GM06990 (cell line): ENCODE measurements at places on chromosomes 2 and 18.

- DNase-seq = peak; percentile 80
These were observed 27.0 kb downstream of the DNMT3A start for GRCh38 chr2:25314514-25315315.

DNA sequence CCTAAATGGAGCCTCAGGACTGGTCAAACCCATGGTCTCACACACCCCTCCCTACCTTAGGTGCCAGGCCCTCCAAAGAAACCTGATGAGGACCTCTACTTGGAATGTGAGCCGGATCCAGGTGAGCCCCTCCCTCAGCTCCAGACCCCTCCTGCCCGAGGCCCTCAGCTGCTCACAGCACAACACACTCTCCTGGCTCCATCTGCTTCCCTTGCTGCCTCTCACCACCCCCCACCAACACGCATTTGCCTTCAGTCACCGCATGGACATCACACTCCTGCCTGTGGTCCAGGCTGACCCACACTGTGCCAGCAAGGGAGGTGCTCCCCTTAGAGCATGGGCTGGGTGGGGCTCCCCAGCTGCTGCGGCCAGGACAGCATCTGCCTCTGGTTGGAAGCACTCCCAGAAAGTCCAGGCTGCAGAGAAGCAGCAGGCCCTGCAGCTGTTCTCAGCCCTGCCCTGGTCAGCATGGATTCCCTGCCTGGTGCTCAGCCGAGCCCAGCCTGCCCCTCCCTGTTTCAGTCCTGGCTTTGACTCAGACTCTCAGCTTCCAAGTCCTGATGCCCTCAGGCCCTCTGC, 15.1 kb downstream of the SH2D6 start:
- DNase-seq = no peak

DNA sequence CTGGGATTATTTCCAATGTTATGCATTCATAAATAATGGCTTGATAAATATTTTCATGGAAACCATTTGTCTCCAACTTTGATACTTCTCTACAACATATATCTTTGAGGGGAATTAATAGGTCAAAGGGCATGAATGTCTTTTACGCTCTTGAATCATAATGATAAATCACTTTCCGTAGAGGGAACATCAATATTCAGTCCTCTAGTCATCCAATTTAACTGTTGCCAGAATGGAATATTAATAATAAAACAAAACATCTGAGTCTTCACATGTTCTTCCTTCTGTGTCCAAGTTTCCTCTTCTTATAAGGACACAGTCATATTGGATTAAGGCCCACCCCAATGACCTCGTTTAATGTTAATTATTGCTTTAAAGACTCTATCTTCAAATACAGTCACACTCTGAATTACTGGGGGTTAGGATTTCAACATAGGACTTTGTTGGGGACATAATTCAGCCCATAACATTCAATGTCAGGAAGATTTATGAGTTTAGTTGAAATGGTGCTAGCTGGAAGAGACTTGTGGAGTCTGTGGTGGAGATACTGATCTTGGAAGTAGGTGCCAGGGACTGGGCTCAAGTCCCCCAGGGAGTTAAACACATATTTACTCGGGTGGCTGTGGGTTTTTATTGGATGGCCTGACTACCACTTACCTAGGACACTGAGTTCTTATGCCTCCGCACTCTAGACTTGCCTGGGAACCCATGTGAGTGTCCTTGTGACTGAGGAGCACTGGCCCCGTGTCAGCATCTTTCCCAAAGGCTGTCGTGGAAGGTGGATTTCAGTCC, 85.0 kb upstream of the SEC11C start:
- DNase-seq = no peak

DNA sequence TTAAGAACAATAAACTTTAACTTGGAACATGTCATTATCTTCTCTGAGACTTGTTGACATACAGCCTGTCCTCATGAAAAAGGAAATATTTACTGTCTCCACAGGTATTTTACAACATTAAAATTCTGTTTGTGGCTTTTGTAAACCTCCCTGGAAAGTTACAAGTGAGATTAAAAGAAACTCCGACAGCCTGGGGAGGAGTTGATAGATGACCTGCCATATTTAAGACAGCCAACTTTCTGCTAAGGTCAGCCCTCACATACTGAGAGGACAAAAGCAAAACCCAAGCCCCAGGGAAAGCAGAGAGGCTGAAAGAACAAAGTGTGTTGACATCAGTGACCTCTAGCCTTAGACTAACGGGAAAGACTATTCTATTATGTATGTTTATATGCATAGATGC, 350.2 kb downstream of the RIT2 start:
- no peak for DNase-seq

DNA sequence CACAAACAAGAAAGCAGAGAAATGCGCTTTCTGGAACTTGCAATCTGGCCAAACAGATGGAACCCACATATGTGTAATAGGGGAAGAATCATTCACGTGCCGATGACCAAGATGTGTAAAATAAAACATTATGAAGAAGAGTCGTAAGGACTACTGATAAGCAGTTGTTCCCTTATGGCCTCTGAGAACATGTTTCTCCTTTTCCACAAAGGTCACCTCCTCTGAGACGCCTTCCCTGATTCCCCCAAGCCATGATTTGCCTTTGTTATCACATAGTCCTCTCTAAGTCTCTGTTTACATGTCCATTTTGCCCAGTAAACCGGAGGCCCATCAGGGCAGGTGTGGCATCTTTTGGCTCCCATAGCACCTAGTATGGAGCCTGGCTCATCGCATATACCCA, 8.0 kb downstream of the OTOF start:
- DNase-seq = no peak

DNA sequence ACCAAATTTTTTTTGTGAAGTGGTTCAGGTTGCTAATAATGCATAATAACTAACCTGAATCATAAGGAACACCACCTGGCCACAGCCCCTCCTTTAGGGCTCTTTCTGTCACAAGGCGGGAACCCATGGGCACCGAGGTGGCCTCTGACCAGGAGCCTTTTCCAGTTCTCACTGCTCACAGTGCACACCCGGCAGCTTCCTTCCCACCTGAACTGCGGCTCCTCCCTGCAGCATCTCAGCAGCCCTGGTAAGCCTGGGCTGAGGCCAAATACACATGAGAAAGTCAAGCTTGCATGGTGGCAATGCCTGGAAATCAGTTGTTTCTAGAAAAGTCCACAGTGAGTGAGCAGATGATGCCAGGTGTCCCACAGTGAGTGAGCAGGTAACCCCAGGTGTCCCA, 77.6 kb upstream of the SNTG2 start:
- DNase-seq = no peak

- DNase-seq = no peak
These were observed 146.4 kb downstream of the DAW1 start for GRCh38 chr2:228017784-228018183.

DNA sequence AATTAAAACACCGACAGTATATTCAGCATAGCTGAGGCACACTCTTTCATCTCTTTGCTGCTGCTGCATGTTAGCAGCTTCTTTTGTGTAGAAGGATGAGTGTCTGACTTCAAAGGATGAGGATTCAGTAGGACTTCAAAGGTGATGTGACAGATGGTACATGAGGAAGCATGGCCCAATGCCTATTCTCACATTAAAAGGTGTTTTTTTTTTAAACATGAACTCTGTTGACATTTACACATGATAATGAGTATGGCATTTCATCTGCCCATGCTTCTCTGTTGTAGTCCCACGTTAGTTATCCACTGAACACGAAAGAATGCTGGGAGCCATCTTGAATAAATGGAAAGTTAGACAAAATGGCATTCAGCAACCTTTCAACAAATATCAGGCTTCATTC, 1950.8 kb upstream of the PIK3C3 start:
- DNase-seq = no peak

- no peak for DNase-seq
These were observed 143.6 kb upstream of the PXDN start for GRCh38 chr2:1887915-1888314.

DNA sequence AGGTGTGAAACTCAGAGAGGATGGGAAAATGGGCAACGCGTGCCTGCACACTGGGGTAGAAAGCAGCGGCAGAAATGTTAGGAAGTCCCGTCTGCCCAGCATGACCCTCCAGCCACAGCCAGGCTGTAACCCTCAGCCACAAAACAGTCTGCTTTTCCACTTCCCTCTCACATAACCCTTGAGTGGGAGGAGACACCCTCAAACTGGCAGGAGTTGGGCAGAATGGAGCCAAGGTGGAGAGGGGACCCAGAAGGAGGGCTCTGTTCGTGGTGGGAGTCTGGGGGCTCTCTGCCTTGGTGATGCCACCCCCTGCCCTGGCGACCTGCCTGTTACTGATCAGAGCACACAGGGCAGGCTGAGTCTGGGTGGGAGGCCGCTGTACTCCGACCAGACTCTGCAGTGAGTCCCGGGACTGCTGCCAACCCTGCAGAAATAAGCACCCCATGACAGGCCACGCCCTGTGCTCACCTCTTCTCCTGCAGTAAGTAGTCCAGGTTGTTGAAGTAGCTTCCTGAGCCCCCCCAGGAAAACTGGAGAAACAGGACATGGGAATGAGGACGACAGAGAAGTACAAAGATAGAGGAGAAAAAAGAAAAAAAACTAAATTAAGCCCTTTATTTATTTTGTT, 16.0 kb downstream of the FAM178B start:
- no peak for DNase-seq

- no peak for DNase-seq
These were observed 417.5 kb upstream of the HS6ST1 start for GRCh38 chr2:128736046-128736688.

GRCh38 chr2:98155716-98156115, 68.7 kb downstream of the VWA3B start:
- no peak for DNase-seq

DNA sequence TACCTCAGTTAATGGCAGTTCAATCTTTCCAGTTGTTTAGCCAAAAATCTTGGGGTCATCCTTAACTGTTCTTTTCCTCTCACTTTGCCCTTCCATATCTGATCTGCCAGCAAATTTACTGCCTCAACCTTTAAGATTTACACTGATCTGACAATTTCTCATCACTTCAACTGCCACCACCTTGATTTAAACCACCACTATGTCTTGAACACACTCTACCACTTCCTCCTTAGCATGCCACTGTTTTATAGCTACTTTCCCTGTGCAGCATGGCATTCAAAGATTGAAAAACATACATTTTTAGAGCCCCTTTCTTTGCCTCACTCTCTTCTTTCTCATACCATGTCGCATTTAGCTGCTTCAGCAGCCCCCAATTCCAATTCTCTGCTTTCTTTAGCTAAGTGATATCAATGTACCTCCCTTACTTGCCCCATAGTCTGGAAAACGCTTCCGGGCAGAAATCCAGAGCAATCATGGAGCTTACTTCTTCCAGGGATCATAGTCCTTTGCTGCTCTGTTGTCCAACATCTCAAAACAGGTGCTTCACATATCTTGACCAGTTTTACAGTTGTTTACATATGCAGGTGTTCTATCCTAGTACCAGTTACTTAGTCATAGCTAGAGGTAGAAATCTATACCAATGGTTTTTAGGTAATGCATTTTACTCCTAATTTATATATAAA, 10.9 kb downstream of the PGAP1 start:
- no peak for DNase-seq

GRCh38 chr2:156322051-156322685, 10.4 kb downstream of the NR4A2 start:
- no peak for DNase-seq

GRCh38 chr2:233793465-233794127, 15.5 kb downstream of the MROH2A start:
- no peak for DNase-seq

GRCh38 chr2:34660741-34661140, 1061.6 kb upstream of the FAM98A start:
- DNase-seq = no peak

- no peak for DNase-seq
These were observed 94.2 kb upstream of the LHCGR start for GRCh38 chr2:48849770-48850169.

DNA sequence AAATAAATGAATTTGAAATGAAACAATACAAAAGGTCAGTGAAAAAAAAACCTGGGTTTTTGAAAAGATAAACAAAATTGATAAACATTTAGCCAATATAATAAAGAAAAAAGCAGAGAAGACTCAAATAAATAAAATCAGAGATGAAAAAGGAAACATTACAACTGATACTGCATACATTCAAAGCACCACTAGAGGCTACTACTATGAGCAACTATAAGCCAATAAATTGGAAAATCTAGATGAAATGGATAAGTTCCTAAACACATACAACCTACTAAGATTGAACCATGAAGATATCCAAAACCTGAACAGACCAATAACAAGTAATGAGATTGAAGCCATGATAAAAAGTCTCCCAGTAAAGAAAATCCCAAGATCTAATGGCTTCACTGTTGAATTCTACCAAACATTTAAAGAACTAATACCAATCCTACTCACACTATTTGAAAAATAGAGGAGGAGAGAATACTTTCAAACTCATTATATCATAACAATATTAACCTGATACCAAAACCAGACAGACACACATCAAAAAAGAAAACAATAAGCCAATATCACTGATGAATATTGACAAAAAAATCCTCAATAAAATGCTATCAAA, 80.8 kb upstream of the CERS6 start:
- no peak for DNase-seq

DNA sequence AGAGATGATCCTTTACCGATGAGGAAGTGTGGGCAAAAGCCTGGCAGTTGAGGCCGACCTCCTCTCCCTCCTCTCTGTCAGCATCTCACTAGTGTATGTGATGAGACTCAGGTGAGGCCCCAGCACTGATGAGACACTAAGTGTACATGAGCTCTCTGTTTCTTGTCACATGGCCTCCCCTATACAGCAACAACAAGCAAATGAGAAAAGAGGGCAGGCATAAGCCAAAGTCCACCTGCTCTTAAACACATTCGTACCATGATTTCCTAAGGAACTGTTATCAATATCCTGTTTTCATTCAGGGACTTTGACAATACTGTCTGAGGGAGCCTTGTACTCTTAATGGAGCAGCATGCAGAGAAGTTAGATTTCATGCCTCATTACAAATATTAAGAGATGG, 113.0 kb downstream of the CNTNAP5 start:
- no peak for DNase-seq

DNA sequence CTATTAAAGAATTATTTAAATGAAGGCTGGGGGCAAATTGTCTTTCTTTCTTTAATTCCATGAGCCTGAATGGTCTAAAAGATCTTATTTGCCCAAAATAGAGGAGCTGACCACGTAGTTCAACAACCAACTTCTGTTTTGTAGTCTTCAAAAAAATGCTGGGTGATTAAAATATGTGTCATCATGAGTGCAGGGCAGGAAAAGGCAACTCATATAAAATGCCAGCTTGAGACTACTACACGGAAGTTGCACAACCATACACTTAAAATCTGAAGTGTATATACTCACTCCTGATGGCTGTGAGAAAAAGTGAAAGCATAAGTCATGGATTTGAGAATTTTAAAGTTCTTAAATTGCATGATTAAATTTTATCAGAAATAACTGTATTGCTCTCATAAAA, 210.9 kb downstream of the DYM start:
- no peak for DNase-seq

- DNase-seq = no peak
These were observed 158.4 kb downstream of the UBE2E3 start for GRCh38 chr2:181138816-181139215.

- no peak for DNase-seq
These were observed 158.4 kb downstream of the GALNT14 start for GRCh38 chr2:30979822-30980245.

GRCh38 chr2:52886556-52886955, 881.0 kb upstream of the CHAC2 start:
- DNase-seq = no peak
